ENCODE measurements at places on chromosomes 7 and 10.

- no peak for DNase-seq
These were observed 25.1 kb upstream of the FAM20C start for GRCh38 chr7:167090-167855.

DNA sequence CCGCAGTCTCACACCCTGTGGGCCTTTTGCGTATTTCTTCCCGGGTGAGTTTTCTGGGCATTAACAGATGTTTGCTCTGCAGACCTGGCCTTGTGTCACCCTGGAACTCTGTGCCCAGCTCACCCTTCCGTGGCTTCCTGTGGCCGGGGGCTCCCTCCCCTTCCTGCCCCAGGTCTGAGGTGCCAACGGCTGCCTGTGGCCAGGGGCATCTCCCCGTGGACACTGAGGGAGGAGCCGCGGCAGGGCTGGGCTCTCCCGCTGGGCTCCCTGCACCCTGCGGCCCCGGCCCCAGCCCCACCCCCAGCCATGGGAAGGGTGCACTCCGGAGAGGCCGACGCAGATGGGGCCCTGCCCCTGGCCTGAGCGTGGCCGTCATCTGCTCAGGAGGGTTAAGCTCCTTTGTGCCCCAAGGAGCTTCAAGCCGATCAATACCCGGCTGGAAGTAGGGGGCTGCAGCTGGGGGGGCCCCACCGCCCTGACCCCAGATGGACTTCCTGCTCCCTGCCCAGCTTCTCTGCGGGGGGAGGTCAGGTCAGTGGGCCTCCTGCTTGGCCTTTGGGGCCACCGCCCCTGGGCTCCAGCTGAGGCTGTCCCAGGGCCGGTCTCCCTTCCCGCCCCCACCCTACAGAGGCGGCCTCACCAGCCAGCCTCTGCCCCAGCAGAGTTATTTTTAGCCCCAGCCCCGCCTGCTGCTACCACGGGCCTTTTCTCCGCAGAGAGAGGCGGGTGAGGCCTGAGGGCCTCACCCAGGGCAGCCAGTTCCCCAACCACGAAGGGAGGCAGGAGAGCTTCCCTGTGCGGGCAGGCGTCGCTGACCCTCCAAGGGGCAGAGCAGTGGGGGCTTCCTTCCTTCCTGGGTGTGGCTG lies 24.2 kb downstream of the PWWP2B start:
- DNase-seq = peak; percentile 43

DNA sequence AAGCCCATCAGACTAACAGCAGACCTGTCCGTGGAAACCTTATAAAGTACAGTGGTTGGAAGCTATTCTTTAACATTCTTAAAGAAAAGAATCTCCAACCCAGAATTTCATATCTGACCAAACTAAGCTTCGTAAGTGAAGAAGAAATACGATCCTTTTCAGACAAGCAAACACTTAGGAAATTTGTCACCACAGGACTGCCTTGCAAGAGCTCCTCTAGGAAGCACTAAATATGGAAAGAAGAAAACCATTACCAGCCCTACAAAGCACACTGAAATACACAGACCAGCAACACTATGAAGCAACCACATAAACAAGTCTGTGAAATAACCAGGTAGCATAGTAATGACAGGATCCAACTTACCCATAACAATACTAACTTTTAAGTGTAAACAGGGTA lies 177.7 kb upstream of the PRSS1 start:
- DNase-seq = no peak

DNA sequence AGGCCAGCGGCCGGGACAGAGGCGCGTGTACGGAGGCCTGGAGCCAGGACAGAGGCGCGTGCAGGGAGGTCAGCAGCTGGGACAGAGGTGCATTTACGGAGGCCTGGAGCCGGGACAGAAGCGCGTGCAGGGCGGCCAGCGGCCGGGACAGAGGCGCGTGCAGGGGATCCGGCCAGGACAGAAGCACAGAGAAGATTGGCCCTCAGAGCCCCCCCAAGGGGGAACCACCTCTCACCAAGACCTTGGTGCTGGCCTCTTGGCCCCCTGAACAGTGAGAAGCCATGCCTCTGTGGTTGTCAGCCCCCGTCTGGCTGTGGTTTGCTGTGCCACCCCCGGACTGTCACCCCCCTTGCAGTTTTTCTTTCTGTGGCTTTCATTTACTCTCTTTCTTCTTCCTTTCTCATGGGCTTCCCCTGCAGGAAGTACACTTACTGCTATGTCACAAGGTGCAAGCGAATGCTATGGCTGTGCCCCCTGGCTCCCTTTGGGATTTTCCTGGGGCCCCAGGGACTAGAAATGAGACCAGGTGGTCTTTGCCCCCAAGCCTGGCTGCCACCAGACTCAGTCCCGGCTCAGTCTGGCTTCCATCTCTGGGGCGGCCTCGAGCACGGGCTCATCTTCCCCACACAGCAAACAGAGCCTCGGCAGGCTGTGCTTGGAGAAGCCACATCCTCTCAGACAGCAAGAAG lies 41.1 kb downstream of the INSIG1 start:
- no peak for DNase-seq

DNA sequence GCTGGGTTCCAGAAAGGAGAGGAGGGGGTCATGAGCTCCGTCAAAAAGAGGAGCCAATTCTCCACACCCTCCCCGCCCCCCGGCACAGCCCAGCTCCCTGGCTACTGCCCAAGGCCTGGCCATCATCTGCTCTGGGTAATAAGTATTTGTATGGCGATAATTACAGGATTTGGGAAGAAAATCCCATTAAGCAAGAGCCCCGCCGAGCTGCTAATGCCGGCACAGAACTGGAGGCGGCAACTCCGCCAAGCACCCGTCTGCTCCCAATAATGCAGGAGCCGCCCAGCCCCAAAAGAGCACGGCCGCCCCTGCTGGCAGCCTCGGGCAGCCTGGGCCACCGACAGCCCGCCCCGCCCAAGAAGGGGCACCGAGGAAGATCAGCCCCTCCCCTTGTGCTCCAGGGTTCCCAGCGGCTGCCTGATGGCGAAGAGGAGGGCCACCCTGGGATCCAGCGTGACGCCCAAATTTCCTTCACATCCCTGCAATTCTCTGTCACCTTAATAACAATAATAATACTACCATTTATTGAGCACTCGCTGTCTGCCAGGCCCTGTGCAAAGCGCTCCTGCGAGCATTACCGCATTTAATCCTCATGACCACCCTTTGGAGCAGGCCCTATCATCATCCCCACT lies 5.9 kb downstream of the SLIT1 start:
- no peak for DNase-seq

GRCh38 chr10:109933984-109934565 lies 10.8 kb upstream of the XPNPEP1 start:
- DNase-seq = no peak

- no peak for DNase-seq
These were observed 5.8 kb upstream of the IFRD1 start for GRCh38 chr7:112444505-112444904.

DNA sequence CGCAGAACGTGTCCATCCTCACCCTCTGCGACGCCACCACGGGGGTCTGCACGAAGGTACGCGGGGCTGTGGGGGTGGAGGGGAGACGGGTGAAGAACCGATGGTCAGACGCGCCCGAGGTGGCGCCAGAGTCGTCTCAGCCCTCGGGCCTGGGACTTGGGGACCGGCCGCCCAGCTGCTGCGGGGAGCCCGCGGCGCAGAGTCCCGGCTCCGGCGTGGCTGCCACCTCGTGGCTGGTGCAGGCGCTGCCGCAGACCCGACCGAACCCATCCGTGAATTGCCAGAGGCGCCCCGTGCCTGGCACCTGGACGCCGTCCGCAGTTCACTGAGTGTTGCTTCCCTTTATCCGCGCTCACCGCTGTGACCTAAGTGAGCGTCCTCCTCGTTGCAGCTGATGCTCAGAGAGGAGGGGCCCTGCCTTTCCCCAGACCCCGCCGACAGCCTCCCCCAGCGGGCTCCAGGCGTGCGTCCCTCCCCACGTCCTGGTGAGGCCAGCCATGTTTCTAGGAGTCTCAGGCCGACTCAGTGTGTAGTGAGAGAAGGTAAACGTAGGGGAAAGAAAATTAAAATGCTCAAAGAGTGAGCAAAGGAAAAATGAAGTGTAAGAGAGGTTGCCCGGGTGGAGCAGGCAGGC lies 208.7 kb downstream of the PAXIP1 start:
- DNase-seq = no peak

- no peak for DNase-seq
These were observed 11.3 kb upstream of the FXYD4 start for GRCh38 chr10:43360086-43360485.

- DNase-seq = no peak
These were observed 322.4 kb upstream of the KLF6 start for GRCh38 chr10:4107285-4107851.

DNA sequence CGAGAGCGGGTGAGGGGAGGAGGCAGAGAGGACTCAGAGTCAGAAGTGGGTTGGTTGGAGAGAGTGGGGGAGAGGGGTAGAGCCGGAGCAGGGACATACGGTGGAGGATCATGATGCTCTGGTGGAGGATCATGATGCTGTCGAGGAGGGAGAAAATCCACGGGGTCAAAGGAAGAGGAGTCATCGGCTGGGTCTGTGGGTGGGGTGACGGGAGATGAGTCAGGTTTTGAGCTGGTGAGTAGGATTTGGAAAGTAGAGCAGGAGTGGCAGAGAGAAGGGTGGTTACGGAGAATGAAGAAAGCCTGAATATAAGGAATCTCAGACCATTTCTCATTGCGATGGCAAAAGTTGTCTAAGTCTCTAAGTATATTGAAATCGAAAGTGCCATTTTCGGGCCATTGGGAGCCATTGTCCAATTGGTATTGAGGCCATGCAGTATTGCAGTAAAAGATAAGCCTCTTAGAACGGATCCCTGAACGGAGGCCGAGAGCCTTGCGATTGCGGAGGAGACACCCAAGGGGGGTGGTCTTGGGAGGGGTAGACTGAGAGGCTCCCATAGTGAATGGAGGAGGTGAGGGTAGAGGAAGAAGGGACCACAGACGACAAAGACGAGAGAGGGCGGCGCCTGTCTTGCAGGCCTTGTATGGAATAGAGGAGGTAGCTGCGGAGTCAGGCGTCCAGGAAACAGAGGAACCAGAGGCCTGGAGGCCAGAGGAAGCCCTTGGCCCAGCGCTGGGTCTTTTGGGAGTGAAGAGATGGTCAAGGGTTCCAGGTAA lies 23.8 kb downstream of the SCIN start:
- no peak for DNase-seq

DNA sequence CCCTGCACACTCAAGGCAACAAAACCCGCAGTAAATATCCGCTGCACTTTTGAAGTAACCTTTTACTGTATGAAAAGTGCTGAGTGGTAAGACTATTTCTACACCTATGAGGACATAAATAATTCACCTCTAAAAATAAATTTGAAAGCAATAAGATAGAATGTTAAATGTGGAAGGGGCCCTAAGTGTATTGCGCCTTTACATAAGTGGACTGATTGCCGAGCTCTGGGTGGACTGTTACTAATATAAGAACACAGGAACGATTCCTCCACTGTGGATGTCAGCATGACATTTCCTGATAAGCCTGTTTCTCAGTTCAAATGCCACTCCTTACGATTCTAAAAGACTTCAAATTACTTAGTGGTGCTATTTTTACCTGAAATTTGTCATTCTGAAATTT lies 192.0 kb upstream of the PTN start:
- DNase-seq = no peak

GRCh38 chr10:49614242-49615198 lies 683 bp downstream of the CHAT start:
- DNase-seq = no peak

GRCh38 chr7:87447116-87447635 lies 28.3 kb downstream of the ABCB4 start:
- no peak for DNase-seq

GRCh38 chr7:14195079-14195478 lies 205.6 kb upstream of the ETV1 start:
- DNase-seq = no peak

GRCh38 chr7:11524476-11525397 lies 307.3 kb downstream of the THSD7A start:
- DNase-seq = no peak

- peak; percentile 87 for DNase-seq
These were observed 62.4 kb downstream of the MICU1 start for GRCh38 chr10:72563327-72563932.

DNA sequence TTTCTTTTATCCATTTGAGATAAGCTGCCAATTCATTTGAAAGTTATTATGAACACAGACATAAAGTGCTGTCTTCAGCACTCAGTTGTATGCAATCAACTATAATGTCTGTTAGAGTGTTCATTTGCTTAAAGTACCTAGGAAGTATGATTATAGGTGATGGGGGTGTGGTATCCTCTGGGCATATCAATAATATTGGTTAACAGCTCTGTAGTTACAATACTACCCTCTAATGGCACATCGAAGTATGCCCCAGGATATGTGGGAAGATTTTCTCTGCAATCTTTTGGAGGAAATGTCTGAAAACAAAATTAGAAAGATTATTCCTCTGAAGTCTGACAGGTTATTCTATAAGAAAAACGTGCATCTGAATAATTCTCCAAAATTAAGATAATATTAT lies 429.7 kb downstream of the ARL4A start:
- no peak for DNase-seq

DNA sequence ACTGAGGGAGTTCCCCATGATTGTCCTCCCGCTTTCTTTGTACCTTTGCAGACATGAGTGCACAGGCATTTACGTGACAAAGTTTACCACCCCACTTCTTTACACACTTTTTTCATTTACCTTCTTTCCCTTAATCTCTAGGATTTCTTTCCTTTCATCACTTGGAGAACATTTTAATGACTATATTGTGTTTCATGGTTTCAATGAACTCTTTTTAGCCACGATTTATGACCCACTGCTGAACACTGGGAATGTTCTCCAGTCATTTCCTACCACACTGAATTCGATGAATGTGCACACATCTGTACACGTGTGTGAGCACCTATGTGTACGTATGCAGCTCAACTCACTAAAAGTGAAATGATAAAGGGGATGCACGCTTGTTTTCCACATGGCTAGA lies 371.7 kb upstream of the IGFBP3 start:
- DNase-seq = no peak

GRCh38 chr7:157502701-157503111 lies 165.9 kb downstream of the DNAJB6 start:
- no peak for DNase-seq

DNA sequence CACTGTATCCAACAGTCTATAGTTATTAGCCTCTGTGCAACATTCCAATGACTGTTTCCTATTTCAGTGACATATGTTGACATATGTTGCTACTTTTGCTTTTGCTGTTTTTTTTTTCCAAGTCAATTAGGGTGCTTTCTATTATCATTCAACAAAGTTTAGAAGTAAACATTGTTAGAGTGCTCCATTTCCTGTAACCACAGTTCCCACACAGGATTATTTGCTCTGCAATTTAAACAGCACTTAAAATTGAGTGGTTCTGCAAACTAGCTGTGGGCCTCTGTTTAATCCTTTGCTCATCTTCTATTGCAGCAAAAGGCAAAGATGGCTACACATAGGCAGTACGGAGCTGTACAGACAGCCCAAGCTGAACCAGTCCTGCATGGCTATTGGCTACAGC lies 46.5 kb upstream of the PTN start:
- DNase-seq = no peak

- DNase-seq = no peak
These were observed 51.7 kb downstream of the HABP2 start for GRCh38 chr10:113604572-113604971.

GRCh38 chr7:24902276-24902675 lies 77.7 kb downstream of the OSBPL3 start:
- no peak for DNase-seq

DNA sequence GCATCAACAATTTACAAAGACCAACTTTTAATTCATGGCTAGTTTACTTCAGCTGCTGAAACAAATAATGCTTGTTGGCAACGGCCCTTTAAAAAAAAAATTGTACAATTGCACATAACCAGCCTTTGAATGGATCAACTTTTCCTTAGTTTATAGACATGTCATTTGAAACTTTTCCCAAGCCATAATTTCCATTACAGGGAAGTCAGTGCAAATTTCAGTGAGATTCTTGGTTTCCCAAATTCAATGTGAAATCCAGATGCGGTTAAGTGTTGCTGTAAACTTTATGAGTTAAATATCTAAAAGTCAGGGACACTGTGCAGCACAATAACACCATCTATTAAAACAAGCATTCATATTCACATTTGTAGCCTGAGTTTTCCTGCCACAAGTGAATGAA lies 182.2 kb downstream of the JAZF1 start:
- no peak for DNase-seq
